ENCODE measurements at places on chromosomes 7 and 10.

- DNase-seq, result no peak
Measured at GRCh38 chr10:64408391-64409183, 887.4 kb downstream of the REEP3 start.

DNA sequence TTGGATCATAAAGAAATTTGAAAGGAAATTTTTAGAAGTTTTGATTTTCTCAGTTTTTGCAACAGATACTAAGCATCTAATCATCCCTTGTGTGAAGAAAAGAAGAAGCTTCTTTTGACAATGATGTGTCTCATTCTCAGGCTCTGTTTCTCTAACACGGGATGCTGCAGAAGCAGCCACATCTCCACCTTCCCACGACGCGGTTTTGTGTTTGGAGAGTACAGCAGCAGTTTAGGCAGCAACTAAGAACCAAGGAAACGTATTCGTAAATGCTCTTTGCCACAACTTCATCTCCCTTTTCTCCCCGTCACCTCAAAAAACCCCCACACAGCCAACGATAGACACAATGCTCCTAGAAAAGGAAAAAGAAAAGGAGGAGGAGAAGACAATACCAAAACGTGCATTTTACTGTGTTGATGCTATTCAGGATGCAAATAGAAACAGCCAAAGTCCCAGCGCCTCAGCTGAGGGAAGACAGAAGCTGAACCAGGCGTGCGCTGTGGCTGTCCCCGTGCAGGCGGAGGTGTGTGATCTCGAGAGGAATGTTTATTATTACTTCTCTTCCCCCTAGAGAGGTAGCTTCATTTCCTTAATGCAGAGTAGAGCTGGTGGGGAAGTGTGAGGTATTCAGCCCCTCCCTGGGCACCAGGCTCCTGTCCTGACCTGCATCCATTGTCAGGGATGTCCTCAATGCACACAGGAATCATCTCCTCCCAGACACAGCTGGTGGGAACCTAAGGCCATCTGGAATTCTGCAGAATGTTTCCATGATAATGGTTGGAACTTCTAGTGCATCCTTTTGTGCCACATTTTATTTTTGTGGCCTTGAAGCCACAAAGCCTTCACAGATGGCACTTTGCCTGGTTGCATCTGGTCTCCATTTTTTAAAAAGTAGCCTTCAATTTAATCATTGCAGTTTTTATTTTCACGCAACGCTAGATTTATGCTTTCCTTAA, 174.6 kb upstream of the KLF6 start:
- no peak for DNase-seq

GRCh38 chr10:118856106-118856505, 101.3 kb upstream of the CACUL1 start:
- no peak for DNase-seq

DNA sequence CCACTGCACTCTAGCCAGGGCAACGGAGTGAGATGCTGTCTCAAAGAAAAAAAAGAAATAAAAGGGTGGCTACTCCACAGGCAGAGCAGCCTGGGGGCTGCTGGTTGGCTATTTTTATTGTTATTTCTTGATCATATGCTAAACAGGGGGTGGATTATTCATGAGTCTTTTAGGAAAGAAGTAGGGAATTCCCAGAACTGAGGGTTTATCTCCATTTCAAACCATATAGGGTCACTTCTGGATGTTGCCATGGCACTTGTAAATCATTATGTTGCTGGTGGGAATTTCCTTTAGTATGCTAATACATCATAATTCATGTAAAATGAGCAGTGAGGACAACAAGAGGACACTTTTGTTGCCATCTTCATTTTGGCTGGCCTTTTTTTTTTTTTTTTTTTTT, 52.1 kb upstream of the GHITM start:
- DNase-seq, result no peak

DNA sequence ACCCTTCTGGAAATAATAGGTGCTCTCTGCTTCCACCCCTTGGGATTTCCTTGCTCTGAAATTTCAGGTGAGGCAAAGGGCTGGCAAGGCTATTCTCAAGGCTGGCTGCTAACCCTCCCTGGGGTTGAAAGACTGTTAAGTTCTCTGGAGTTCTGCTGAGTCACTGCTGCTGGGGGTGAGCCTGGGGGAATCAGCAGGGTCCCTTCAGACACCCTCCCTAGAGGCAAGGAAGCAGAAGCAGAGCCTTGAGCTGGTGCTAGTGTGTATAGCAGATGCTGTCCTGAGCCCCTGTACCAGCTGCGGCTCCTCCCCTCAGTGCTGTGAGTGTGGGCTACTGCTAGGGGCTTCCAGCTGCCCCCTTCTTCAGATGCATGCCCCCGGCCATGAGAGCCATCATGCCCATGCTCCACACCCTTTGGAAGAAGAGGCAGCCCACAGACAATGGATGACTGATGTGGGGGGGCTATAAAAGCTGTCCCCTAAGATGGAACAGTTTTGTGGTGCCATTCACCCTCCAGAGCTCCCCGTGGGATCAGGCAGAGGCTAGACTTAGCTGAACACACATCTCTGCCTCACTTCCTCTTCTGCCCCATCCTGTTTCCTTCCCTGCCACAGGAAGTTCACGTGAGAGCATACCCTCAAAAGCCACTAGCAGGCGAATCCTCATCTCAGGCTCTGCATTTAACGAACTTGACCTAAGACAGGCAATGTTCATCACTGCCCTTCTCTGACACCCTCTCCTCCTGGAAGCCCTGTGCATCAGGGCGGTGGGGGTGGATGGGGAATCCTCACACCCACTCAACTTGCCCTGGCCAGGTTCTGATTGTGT, 91.8 kb downstream of the SH3PXD2A start:
- no peak for DNase-seq

- DNase-seq, result no peak
Measured at GRCh38 chr7:29469281-29469680, 94.4 kb upstream of the PRR15 start.

DNA sequence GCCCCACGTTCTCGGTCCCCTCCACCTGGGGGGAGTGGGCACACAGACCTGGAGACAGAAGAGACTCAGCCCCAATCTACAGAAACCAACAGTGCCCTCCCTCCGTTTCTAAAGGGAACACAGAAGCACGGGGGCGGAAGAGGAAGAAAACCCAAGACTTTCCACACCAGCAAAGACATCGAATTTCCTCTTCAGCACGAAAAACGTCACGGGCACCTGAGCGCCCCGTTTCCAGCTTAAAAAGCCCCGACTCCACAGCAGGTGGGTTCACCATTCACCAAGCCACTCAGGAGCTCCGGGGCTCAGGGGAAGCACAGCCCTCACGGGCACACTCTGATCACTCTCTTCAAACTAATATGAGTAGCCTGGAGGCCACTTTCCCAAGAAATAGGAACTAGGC, 19.6 kb downstream of the NUDT1 start:
- DNase-seq, result no peak

DNA sequence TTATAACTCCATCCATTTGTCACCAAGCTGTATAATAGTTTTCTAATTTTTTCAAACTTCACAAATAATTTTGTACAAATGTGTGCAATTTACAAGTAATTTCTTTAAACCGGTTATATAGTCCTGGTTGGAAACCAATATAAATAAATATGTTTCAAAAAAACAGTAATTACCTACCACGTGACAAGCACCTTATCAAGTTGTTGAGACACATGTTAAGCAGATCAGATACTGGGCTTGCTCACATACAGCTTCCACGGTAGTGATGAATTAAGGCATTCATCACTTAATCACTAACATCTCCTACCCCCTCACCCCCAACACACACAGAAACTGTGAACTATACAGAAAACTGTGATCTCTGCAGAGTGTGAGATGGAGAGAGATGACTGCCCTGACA, 630.0 kb upstream of the MBL2 start:
- no peak for DNase-seq

- no peak for DNase-seq
Measured at GRCh38 chr10:14543904-14544210, 213.1 kb upstream of the FRMD4A start.

DNA sequence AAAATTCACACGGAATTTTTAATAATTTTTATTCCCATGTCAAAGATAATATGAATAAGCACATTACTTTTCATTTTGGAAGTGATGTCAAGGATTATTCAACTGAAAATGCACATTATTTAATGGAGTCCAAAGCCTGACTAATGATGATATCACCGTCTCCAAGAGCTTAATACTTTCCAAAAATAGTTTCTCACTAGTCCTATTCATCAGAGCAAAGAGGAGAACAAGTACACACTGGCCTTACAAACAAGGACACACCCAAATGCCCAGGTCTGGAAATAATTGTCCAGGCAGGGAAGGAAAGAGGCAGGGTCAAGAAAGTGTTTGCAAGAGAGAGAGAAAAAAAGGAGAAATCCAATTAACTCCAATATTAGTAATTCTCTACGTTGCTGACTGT, 216.8 kb upstream of the CCDC6 start:
- DNase-seq, result no peak

- no peak for DNase-seq
Measured at GRCh38 chr10:98402478-98402877, 12.5 kb downstream of the PYROXD2 start.

- DNase-seq, result no peak
Measured at GRCh38 chr7:148394582-148394981, 196.0 kb upstream of the C7orf33 start.

- DNase-seq, result peak; percentile 32
Measured at GRCh38 chr10:101158459-101159058, 27.5 kb downstream of the TLX1 start.

DNA sequence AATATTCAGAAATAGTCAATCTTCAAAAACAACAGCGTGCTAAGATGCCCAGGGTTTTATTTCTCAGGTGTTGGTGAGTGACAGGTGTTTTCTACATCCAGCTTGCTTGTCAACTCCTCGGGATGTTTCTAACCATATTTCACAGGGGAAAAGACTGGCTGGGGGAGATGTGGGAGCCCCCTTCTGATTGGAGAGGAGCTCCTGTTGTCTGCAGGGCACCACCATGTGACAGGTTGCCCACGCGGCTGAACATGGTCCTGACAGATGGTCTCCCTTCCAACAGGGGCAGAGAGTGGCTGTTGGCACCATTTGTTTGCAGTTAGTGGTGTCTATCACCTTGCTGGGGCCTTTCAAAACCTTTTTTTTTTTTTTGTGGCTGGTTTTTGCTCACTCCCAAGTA, 16.5 kb upstream of the GPR26 start:
- no peak for DNase-seq

DNA sequence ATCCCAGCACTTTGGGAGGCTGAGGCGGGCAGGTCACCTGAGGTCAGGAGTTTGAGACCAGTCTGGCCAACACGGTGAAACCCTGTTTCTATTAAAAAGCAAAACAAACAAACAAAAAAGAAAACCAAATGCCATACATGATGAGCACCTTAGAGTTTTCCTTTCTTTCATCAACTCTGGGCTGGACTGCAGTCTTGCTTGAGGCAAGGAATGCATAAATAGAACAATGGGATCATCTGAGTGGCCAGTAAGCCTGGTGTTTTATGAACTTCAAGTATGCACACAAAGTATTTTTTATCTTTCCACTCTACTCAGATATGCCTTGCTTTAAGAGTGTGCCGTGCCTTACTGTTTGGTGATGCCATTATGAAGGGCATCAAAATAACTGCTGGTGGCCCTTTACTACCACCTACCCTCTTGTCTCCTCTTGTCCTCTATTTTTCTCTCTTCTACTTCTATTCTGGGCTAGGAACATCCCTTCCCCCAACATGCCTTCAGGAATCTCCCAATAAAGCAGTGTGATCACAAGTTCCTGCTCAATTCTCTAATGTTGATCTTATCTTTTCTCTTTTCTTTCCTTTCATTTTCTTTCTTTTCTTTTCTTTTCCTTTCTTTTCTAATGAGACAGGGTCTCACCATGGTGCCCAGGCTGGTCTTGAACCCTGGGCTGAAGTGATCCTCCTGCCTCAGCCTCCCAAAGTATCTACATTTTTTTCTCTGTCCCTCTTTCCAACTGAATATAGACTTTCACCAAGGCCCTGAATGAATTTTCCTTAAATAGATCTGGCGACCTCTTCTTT, 10.2 kb downstream of the SCD start:
- DNase-seq, result no peak

GRCh38 chr7:115024276-115024675, 102.4 kb downstream of the MDFIC start:
- DNase-seq, result no peak

DNA sequence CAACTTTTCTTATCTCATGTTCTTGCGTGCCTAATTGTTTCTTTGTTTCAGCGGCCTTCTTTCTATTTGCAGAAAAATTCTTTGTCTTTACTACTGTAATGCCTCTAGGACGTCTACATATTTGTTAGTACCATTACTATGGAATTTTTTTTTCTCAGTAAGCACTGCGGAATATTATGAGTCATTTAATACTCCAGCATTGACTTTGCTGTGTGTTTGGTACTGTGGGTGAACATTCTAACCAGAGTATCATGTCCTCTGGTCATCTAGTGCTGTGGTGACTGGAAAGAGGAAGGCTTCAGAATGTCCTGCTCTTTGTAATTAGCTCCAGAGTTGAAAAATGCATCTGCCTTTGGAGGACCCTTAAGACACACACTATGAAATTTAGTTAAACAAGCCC, 58.5 kb upstream of the FERD3L start:
- DNase-seq, result no peak

DNA sequence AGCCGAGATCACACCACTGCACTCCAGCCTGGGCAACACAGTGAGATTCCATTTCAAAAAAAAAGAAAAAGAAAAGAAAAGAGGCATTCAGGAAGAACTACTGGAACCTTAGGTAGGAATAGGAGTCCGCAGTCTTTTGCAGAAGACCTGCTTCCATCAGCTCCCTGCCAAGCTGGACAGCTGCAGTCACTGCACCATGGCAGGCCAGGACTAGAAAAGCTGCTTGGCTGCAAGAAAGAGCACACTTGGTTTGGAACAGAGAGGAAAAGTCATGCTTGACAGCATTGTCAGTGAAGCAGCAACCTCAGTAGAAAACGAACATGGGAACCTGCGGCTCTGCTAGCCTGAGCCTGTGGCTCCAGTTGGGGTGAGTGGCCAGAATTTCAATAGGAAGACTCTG, 104.3 kb downstream of the MARCHF5 start:
- DNase-seq, result no peak

DNA sequence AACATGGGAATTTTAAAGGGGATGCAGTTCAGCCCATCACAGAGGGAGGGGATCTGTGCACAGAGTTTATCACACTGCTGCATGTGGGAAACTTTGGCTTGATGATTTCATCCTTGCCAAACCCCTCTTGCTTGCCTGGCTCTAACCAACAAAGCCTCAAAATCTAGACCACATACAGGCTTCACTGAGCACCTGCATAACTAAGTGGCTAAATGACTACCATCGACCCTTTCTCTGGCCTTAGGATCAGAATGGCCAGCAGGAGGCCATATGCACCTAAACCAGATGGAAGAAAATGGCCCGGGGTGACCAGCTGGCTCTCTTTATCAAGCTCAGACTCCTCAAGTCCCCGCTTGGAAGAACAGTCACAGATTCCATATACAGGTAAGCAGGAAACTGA, 15.6 kb upstream of the ZNF25 start:
- no peak for DNase-seq

GRCh38 chr7:150716939-150717338, 526 bp downstream of the GIMAP1 start:
- DNase-seq, result no peak

- DNase-seq, result no peak
Measured at GRCh38 chr7:12418452-12418851, 14.8 kb upstream of the VWDE start.

GRCh38 chr7:71243736-71244410, 111.9 kb downstream of the GALNT17 start:
- DNase-seq, result no peak

- no peak for DNase-seq
Measured at GRCh38 chr7:24698531-24699266, 58.6 kb downstream of the GSDME start.

- DNase-seq, result no peak
Measured at GRCh38 chr7:3404501-3404900, 103.4 kb downstream of the SDK1 start.

Data from RPMI8226 (cell line).